HEK293T (cell line): ENCODE measurements at places on chromosomes 16 and 17.

DNA sequence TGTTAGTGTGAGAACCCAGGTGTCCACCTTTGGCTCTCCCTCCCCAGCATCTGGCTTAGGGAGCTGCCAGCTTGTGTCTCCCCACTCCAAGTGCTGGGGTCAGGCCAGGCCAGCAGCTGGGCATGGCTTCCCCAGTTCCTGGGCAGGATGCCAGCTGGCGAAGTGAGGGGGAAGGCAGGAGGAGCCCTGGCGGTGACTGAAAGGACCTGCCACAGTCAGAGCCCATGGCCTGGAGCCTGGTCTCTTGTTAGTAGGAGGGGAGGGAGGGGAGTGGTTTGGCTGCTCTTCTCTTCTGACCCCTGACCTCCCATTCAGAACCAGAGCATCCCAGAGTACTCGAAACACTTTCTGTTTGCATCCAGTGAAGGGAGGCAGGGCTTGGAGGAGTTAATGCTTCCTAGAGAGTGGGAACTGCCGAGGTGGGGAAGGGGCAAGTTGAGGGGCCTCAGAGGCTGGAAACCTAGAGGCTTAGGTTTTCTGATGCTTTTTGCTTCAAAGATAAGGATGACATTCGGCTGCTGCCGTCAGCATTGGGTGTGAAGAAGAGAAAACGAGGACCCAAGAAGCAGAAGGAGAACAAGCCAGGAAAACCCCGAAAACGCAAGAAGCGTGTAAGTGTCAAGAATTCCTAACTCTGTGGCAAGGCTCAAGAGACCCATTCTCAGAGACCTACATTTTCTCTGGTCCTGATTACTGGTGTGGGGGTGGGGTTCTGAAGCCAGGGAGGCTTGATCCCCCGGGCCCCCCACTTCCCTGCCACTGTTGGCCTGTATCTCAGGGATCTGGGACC lies 772 bp downstream of the CHD3 start:
- peak; percentile 26 for DNase-seq

- peak; percentile 99 for DNase-seq
Observed at GRCh38 chr17:47188876-47189731, at the start of gene CDC27. Gene CDC27, minus strand, starts transcription at chr17:47189295. Its CDS starts 123 bp downstream, at chr17:47189172.

- DNase-seq: no peak
Observed at GRCh38 chr17:57104461-57105175, 19.6 kb downstream of the AKAP1 start.

- DNase-seq: peak; percentile 79
Observed at GRCh38 chr17:60435244-60436167, 13.2 kb downstream of the CHCT1 start.

GRCh38 chr17:43211480-43212402 lies at the start of gene TMEM106A:
Gene TMEM106A, plus strand, starts transcription at chr17:43211875. Its CDS starts 1,167 bp downstream, at chr17:43213042.
- no peak for DNase-seq

GRCh38 chr16:72898216-72898825 lies 149.6 kb downstream of the ZFHX3 start:
- DNase-seq: no peak

- DNase-seq: no peak
Observed at GRCh38 chr17:3017936-3018335, 45.5 kb downstream of the OR1D5 start.

GRCh38 chr16:49414671-49415070 lies 41.1 kb downstream of the C16orf78 start:
- DNase-seq: no peak

DNA sequence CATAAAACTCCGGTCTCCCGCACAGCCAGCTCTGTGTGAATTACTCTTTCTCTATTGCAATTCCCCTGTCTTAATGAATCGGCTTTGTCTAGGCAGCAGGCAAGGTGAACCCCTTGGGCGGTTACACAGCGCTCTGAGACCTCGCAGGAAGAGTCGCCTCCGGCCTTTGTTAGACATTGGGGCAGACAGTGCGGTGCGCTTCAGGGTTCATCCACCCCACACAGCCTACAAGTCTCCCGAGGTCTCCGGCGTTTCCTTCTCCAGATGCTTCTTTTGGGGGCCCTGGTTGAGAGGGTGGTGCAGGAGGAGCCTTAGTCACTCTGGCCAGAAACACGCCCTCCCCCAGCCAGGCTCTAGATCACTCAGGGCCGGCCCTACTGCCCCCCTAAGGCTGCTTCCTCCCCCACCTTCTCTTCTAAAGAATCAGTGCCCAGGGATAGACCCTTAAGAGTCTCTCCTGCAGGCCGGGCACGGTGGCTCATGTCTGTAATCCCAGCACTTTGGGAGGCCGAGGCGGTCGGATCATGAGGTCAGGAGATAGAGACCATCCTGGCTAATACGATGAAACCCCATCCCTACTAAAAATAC lies 1.7 kb upstream of the MSRB1 start:
- DNase-seq: no peak

DNA sequence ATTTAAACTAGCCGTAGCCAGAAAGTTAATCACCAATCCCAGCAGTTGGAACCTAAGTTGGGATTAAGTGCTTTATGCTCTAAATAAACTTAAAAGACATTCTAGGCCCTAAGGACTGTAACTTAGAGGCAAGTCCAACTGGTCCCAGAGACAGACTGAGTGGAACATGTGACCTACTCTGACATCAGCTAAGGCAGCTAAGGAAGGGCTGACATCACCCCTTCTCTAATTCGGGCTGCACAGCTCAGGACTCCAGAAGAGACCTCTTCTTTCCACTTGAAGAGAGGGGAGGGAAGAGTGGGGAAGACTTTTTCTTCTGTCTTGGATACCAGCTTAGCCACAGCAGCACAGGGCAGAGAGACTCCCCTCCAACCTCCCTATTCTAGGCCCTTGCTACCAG lies 565.2 kb downstream of the CDH8 start:
- DNase-seq: no peak

DNA sequence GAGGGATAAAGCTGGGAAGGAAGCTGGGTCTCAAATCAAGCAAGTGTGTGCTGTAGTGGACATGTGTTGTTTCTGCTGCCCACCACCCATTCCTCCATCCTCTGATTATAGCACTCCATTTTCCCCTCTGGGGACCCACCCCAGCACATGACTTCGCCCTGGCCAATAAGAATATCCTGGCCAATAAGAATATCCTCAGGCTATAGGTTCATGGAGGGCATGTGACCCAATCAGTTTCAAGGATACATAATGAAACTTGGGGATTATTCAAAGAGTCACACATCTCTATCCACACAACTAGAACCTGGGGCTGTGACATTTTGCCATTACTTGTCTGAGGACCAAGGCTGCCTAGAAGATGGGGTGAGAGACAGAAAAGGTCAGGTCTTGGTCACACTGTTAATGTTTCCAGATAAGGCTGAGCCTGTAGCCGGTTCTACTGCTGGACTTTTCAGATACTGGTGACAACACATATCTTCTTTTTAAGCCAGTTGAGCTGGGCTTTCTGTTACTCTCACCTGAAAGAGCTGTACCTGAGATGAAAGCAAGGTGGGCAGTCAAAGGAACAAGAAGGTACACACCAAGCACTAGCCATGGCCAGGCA lies 33.7 kb downstream of the MYO18A start:
- DNase-seq: no peak

DNA sequence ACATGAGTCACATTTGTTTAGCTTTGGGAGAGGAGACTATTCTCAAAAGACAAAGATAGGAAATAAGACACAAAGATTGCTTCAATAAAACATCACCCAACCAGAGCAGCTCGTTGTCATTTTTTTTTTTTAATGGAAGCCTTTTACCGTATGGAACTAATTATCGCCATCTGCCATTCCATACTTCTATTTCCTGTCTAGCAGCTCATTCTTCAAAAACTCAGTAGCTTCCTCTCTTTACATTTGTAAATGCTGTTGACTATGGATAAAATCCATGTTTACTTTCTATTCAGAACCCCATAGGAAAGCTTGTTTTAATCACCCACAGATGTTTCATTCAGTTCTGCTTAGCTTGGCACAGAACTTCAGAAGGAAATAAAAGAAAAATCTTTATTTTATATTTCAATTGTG lies 110.0 kb upstream of the PSMD7 start:
- no peak for DNase-seq

- no peak for DNase-seq
Observed at GRCh38 chr16:58684001-58684353, 593 bp downstream of the SLC38A7 start.

GRCh38 chr17:20994779-20995149 lies 48.0 kb downstream of the USP22 start:
- no peak for DNase-seq

- no peak for DNase-seq
Observed at GRCh38 chr16:46894036-46894672, 10.0 kb downstream of the GPT2 start.

DNA sequence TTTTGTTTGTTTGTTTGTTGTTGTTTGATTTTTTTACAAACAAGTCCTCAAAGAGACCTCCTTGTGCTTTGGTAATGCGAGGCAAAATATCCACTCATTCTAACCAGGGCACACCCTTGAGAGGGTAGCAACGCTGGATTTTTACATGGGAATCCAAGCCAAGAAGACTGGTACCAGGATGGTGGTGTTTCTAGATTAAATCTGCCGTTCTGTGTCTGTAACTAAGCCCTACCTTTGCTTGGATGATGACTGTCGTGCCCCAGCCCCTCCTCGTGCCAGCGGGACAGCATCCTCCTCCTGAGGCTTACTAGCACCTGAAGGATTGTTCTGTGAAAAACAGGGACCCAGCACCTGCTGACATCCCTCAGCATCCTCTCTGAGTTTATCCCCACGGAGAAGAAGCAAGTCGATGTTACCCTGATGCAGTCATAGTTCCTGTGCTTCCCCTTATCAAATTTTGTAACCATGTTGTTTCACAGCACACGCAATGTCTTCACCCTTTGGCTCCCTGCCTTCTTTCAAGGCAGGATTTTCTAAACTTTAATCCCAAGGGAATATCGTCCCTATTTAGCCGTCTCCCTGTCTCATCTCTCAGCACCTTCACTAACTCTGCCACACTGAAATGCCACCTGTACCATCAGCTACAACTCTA lies 5.1 kb upstream of the HSBP1 start:
- no peak for DNase-seq

- DNase-seq: no peak
Observed at GRCh38 chr17:38709864-38710603, 5.0 kb downstream of the MLLT6 start.

DNA sequence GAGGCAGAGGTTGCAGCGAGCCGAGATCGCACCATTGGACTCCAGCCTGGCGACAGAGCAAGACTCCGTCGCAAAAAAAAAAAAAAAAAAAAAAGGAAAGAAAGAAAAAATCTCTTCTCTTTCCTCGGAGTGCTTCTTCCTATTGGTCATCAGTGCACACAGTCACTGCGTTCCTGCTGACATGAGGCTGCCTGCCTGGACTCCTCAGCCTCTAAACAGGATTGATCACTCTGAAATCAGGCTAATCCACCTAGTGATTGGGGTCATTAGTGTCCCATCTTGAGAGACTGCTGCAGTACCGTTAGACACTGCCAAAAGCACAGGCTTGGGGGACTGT lies 30.8 kb downstream of the PLCD3 start:
- DNase-seq: no peak

DNA sequence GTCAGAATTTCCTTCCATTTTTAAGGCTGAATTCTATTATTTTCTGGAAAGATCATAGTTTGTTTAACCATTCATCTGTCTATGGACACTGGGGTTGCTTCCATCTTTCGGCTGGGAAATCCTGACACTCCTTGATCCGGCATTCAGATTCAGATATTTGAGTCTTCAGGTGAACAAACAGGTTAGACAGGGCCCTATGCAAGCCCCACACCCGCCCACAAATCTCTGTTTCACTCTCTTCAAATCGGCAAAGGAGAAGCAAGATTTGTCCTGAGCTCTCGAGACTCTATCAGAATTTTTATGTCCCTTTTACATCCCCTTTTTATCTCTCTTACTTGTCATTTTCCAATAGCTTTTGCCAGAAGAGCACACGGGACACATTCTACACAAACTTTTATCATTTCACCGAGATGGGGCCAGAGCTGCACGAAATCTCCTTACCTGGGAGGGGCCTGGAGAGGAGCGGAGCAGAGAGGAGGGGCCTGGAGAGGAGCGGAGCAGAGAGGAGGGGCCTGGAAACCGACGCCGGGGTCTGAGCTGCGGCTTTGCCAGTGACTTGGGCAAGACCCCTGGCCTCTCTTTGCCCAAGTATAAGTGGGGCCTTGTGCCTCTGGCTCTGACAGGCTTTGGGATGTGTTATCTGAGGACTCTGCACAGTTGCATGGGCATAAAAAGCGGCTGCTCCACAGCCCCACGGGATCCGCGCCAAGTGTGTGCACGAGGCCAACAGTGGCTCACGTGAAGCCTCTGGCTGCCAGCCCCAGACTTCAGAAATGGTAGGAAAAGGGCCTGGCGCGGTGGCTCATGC lies 54.3 kb upstream of the RBFOX3 start:
- no peak for DNase-seq

- no peak for DNase-seq
Observed at GRCh38 chr16:77234611-77235010, 35.4 kb downstream of the SYCE1L start.

- DNase-seq: no peak
Observed at GRCh38 chr17:16250635-16251034, 33.6 kb downstream of the PIGL start.
